ENCODE measurements at places on chromosomes 2 and 18. TPM values are rescaled to one million over a fixed set of nuclear protein-coding genes. Genes with fewer than 3 reads are reported as not detected.
A peak's percentile ranks its signal among the peaks of the same experiment; 100 is the strongest.

DNA sequence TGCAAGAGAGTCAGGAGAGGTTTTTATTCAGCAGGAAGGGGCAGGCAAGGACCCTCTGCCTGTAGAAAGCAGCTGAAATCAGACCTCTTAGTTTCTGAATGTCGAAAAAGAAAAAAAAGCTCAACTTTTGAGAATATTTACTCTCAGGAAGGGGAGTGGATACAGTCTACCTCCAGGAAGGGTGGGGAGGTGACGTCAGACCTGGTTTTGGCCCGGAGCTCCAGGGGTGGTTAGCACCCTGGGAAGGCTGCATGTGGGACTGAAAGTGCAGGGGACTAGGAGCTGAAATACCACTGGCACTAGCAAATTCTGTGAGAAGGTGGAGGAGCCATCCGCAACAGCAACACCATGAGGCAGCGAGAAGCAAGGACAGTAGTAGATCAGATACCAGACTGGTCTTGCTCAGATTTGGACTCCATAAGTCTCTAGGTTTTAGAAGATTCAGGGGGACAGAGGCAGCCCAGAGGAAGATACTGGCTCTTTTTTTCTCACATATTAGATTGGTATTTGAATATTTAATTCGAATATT lies 19.8 kb downstream of the MC2R start:
- H3K4me3 ChIP-seq, result no peak overlapping the region
- no peaks in the 10 kb centered on the region for H3K4me1 ChIP-seq
- no peaks in the 10 kb centered on the region for H3K36me3 ChIP-seq
- DNase-seq, result no peak
- H3K27ac ChIP-seq, result no peak overlapping the region

GRCh38 chr2:15115776-15116175 lies 445.4 kb downstream of the NBAS start:
- no peak for DNase-seq
- no peaks in the 10 kb centered on the region for H3K4me1 ChIP-seq
- no peak overlapping the region for H3K27ac ChIP-seq
- H3K27me3 ChIP-seq, result no peaks in the 10 kb centered on the region
- no peak overlapping the region for H3K4me3 ChIP-seq

NT5DC4 gene
- total RNA-seq, result not detected

- H3K4me3 ChIP-seq, result no peak overlapping the region
- H3K27ac ChIP-seq, result no peak overlapping the region
- H3K36me3 ChIP-seq, result no peaks in the 10 kb centered on the region
Measured at GRCh38 chr2:2174956-2175355, 156.1 kb downstream of the MYT1L start.

ANKRD36 gene
- total RNA-seq, result 27.9 TPM

CXCR2 gene
- not detected for total RNA-seq

- H3K27me3 ChIP-seq, result no peaks in the 10 kb centered on the region
- H3K4me1 ChIP-seq, result peaks cover 7% of the 10 kb centered on the region
- no peak for DNase-seq
Measured at GRCh38 chr2:138102664-138103063, 138.4 kb downstream of the HNMT start.

GRCh38 chr2:240998706-240998994 lies 232 bp downstream of the SNED1 start:
- no peak overlapping the region for H3K27ac ChIP-seq
- peaks cover 10% of the 10 kb centered on the region for H3K4me1 ChIP-seq
- H3K36me3 ChIP-seq, result peaks cover 23% of the 10 kb centered on the region
- DNase-seq, result no peak
- no peaks in the 10 kb centered on the region for H3K27me3 ChIP-seq

DNA sequence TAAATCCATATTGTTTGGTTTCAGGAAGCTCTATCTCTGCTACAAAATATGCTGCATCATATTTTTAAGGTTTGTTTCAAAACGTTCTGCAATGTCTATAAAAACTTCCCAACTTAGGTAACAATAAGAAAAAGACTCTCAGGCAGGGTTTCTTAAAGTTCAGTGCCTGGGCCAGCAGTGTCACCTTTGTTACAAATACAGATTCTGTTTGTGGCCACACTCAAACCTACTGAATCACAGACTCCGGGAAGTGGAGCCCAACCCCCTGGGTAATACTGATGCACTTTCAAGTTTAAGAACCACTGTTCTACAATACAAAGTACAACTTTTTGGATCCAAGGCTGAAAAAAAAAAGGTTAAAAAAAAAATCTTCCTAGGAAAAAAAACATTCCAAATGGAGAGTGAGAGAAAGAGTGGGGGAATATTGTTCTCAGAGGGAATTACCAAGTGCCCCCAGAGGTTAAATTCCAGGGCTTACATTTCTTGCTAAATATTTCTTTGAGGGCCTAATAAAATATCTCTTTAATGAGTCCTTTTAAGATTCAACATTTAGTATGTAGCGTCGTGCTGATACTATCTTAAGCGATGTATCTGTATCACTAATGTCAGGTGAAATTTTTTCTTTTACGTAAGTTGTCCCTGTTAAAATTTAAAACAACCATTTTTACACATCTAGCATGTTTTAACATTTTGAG lies 476.7 kb downstream of the TXNL1 start:
- H3K27ac ChIP-seq, result peak overlapping the region; percentile 21
- no peaks in the 10 kb centered on the region for H3K36me3 ChIP-seq
- peaks cover 13% of the 10 kb centered on the region for H3K4me1 ChIP-seq
- DNase-seq, result no peak

DNA sequence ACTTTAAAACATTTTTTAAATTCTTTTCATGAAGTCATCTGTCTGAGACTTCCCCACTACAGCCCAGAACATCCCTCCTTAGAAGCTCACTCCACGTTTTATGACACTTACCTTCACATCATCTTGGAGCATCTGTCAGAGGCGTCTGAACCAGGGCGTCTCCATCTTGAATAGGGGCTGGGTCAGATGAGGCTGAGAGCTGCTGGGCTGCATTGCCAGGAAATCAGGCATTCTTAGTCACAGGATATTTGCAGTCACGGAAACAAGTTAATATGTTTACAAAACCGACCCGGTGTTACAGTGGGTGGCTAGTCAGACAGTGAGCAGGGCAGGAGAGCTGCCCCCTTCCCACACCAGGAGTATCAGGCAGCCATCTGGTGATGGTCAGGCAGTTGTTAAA lies 456.5 kb downstream of the FBXO15 start:
- DNase-seq, result peak; percentile 60
- H3K4me1 ChIP-seq, result peaks cover 23% of the 10 kb centered on the region
- no peak overlapping the region for H3K4me3 ChIP-seq
- no peaks in the 10 kb centered on the region for H3K36me3 ChIP-seq

DNA sequence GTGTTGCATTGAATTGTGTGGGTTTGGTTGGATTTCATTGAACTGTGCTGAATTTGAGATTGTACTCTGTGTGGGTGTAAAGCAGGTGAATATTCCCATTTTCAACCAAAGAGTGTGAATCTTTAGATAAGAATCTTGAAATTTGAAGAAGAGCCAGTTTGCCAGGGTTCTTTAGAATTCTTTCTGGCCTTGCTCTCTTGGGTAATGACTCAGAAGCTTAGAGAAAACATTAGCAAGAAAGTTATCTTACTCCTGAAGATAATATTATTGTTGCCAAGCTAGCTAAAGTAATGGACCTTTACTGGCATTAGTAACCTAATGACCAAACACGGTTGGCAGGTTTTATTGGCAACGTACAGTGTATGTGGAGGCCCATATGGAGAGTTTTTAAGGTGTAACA lies 46.4 kb upstream of the SIX3 start:
- H3K27ac ChIP-seq, result no peak overlapping the region
- H3K4me3 ChIP-seq, result no peak overlapping the region

DNA sequence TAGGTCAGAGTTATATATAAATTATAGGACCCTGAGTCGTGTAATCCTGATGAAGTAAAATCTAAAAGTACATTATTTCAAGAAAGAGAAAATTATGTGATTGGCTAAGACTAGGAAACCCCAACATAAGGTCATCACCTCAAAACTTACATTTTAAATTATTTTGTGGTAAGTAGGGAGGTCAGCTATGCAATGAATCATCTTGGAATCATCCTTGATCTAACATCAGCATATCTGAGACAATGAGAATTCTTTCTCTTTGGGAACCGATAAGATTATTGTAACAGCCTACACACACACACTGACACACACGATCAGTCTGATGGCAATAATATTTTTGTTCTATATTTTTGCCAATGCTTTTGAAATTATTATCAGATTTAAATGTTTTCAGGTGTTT lies 904.8 kb upstream of the CHAC2 start:
- no peaks in the 10 kb centered on the region for H3K4me1 ChIP-seq
- H3K36me3 ChIP-seq, result no peaks in the 10 kb centered on the region
- DNase-seq, result no peak
- H3K27me3 ChIP-seq, result no peaks in the 10 kb centered on the region
- no peak overlapping the region for H3K4me3 ChIP-seq

CKAP2L gene
- 1.5 TPM for total RNA-seq

LINC00305 gene
- not detected for total RNA-seq

UCN gene
- 0.36 TPM for total RNA-seq

SPDYA gene
- 0.59 TPM for total RNA-seq

- H3K27me3 ChIP-seq, result no peaks in the 10 kb centered on the region
- no peak for DNase-seq
- H3K36me3 ChIP-seq, result no peaks in the 10 kb centered on the region
- no peak overlapping the region for H3K27ac ChIP-seq
- H3K4me3 ChIP-seq, result no peak overlapping the region
Measured at GRCh38 chr2:76965772-76966171, 556.4 kb downstream of the LRRTM4 start.

FOXI3 gene
- total RNA-seq, result not detected
